ENCODE measurements at places on chromosomes 1 and 21. TPM values are rescaled to one million over a fixed set of nuclear protein-coding genes. Genes with fewer than 3 reads are reported as not detected.

Gene REG4
- not detected for polyA plus RNA-seq

Gene RPTN
- not detected for polyA plus RNA-seq

Gene CLIC4
- 101 TPM for polyA plus RNA-seq

Gene PDC
- polyA plus RNA-seq: not detected
